ENCODE measurements at places on chromosomes 7 and 10. TPM values are rescaled to one million over a fixed set of nuclear protein-coding genes. Genes with fewer than 3 reads are reported as not detected.

DNA sequence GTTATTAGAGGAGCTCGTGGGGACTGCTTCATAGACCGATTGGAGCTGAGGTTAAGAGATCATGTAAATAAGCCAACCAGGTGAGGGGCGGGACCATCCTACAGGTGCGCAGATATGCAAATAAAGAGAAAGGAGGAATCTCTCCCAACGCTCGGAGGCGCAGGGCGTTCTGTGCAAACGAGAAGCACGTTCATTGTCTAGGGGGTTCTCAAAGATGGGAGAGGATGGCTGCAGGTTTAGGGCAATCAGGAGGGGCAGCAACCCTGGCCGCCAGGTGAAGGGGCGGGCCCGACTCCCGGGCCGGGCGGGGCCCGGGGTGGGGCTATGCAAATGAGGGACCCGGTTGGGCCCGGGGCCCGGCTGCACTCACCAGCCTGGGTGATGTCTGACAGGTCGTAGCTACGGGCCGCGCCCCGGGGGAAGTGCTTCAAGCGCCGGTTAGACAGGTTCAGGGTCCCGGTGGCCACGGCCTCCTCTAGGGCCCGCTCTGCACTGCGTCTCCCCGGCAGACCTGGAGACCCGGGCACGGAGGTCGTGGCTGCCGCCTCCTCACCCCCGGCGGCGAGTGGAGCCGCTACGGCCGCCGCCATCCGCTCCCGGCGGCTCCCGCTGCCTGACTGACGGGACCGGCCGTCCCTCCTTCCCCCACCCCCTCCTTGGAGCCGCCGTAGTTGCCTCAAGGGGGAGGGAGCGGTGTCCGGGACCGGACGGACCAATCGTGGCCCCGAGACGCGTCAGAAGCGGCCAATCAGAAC lies at the start of gene LRCH4:
TSS of gene LRCH4 (minus strand) at position 619 of the 755 bp plus-strand sequence. CDS start at position 590, 29 bp downstream.
- DNase-seq = no peak

- DNase-seq = peak; percentile 72
Observed at GRCh38 chr10:35259769-35260397, 76.4 kb upstream of the CCNY start.

- DNase-seq = no peak
Observed at GRCh38 chr10:111085690-111086353, 9.0 kb downstream of the ADRA2A start.

DNA sequence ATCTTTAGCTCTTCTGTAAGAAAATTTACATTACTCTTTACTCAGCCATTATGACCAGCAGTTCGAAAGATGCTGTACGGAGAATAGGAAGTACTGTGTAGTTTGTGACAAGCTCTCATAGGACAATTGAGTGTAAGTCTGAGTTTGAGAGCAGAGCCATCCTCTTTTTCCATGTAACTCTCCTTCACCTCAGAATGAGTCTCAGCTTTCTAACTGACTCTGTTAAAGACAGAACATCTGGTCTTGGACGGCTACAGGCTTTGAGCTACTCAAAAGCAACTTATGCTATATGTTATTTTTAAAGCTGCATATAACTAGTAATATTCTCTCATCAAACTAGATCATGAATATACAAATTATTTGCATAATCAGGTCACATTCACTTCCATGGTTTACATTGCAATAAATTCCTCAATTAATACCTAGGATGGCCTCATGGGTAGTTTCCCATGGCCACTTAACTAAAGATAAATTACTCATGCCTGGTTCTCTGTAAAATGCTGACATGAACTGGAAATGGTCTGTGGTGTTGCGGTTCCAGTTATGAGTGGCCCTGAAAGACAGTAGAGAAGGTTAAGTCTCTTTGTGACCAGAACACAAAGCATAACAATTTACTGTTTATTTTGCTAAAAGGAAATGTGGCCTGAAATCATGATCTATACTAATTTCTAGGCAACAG lies 358.7 kb downstream of the PHF14 start:
- no peak for DNase-seq

DNA sequence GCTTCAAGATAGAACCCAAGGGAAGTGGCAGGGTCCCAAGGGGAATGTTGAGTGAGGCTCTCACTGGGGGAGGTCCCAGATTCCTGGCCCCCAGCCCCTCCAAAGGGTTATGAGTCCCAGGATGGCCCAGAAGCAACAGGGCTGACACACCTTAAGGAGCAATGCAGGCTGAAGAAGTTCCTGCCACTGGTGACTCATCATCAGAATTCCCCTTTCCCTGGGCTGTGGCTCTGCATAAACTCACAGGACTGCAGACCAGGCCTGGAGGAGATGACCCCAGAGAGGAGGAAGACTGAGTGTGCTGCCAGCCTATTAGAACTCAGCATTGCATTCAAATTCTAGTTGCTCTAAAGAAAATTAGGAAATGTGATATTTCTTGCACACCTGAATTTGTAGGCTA lies 126.7 kb downstream of the DPP6 start:
- DNase-seq = no peak

GRCh38 chr7:92809760-92810573 lies 26.4 kb downstream of the CDK6 start:
- peak; percentile 57 for DNase-seq

GRCh38 chr10:69644658-69645295 lies 14.7 kb downstream of the FAM241B start:
- no peak for DNase-seq

GRCh38 chr7:133530682-133531081 lies 277.8 kb downstream of the EXOC4 start:
- DNase-seq = no peak

- DNase-seq = no peak
Observed at GRCh38 chr7:71429083-71429482, 297.1 kb downstream of the GALNT17 start.

- no peak for DNase-seq
Observed at GRCh38 chr7:107615910-107616680, 36.0 kb downstream of the BCAP29 start.

- DNase-seq = no peak
Observed at GRCh38 chr10:123778719-123779517, 112.7 kb downstream of the CPXM2 start.

- DNase-seq = no peak
Observed at GRCh38 chr10:111297351-111297848, 220.6 kb downstream of the ADRA2A start.

GRCh38 chr7:137032436-137032835 lies 164.0 kb downstream of the CHRM2 start:
- no peak for DNase-seq

- DNase-seq = no peak
Observed at GRCh38 chr7:8319115-8319514, 57.1 kb upstream of the ICA1 start.

DNA sequence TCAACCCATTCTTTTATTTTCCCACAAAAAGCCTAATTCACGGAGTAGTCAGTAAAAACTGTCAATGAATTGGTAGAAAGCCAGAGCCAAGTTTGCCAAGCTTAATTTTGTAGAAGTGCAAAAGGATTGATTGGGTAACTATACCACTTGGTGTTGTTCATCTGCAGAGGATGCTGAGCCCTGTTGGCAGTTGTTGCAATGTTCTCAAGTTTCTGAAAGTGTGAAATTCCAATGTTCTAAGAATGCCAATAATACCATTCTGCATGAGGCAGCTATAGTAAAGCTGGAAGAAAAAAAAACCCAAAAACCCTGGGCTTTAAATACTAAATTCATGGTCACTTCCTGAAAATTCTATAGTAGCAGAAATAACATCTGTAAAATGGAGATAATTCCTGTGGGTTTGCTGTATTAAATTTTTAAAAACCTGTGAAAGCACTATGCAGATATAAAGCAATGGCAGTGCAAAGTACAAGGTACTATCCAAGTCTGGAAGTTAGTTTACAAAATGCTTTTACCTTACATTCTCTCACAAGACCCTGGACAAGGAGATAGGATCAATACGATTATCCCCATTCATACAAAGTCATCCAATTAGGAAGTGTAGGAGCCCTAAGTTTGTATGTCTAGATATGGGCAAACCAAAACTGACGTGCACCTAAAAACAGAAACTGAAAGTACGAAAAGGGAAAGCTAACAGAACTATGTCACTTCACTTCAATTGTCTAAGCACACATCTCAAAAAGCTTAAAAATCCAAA lies 6.0 kb upstream of the PON1 start:
- no peak for DNase-seq

Gene HOXA2
- 0.22 TPM for polyA plus RNA-seq

Gene KNDC1
- polyA plus RNA-seq = 0.32 TPM

Gene ELN
- polyA plus RNA-seq = not detected

Gene TMEM26
- polyA plus RNA-seq = not detected

Gene MET
- polyA plus RNA-seq = 99.8 TPM

Measured in keratinocyte (primary cell).